Glomerular endothelial cell (primary cell): ENCODE measurements at places on chromosomes 3 and 15. TPM values are rescaled to one million over a fixed set of nuclear protein-coding genes. Genes with fewer than 3 reads are reported as not detected.

Gene ITIH3
- not detected in 2 replicates for total RNA-seq

Gene GOLGA6B
- not detected in 2 replicates for total RNA-seq

Gene NEO1
- 2.2 and 2.7 TPM in 2 replicates for total RNA-seq

Gene IL17RE
- total RNA-seq = 0.39 and 1.3 TPM in 2 replicates

Gene TFDP2
- 14.7 and 16.1 TPM in 2 replicates for total RNA-seq

GRCh38 chr15:75225951-75226732, 24.5 kb downstream of the C15orf39 start:
- no peak for DNase-seq

DNA sequence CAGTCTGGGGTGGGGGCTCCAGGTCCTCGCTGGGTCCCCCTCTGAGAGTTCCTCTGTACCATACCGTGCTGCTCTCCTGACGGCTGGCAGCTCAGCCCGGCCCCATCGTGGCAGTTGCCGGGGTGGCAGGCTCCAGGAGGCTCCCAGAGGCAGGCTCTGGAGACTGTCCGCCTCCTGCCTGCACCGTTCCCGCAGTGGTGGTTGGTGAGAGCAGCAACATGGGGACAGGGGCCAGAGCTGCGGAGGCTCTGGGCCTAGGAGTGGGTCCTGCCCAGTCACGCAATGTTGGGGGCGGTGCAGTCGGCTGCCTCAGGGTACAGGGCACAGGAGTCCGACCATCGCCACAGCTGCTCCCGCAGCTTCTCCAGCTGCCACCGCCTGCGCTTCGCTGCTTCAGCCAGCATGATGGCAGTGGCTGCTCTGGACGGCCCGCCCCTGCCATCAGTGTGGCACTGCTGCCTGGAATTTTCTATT, 492.7 kb downstream of the AGBL1 start:
- DNase-seq = no peak

DNA sequence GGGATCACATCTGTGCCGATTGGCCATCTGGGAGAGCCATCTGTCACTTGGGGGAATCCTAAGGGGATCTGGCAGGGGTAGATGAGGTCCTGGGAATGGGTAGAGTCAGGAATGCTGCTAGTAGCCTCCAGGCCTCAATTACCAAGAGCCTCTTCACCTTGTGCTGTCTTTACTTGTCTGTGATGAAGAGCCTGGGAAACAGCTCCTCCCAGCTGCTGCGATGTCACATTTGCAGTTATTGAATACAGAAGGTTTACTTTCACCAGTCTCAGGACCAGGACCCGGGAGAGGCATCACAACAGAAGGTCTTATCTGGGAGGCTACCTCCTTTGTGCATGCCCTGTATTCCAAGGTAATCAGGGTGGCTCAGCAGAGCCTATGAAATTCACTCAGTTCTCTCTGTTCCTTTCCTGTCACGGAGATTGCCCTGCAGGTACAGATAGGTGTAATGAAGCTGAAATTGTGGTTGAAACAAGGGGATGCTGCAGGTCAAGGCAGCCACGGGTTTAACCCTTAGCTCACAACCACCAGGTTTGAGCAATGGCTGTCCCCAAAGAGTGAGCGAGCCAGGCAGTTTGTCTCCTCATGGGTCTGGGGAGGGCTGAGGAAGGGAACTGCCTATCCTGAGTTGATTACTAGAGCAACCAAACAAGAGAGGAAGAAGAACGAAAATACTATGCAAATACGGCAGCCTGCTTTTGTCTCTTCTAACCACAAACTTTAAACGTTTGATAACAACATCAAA, 298.9 kb upstream of the RORA start:
- no peak for DNase-seq

DNA sequence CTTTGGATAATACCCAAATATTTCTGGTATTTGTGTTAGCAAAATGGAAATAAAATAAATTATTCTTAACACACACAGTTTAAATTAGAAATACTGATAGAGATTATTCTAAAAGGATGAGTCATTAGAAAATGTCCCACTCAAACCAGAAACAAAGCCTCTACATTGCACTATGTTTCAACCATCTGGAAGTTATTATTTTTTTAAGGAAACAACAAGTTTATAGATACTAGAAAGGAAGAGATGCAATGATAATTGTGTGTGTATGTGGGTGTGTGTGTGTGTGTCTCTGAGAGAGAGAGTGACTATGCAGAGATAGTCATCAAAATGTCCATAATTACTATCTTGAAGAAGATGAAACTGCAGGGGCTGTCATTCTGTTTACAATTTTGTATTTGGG, 1340.5 kb downstream of the ROBO1 start:
- DNase-seq = no peak

DNA sequence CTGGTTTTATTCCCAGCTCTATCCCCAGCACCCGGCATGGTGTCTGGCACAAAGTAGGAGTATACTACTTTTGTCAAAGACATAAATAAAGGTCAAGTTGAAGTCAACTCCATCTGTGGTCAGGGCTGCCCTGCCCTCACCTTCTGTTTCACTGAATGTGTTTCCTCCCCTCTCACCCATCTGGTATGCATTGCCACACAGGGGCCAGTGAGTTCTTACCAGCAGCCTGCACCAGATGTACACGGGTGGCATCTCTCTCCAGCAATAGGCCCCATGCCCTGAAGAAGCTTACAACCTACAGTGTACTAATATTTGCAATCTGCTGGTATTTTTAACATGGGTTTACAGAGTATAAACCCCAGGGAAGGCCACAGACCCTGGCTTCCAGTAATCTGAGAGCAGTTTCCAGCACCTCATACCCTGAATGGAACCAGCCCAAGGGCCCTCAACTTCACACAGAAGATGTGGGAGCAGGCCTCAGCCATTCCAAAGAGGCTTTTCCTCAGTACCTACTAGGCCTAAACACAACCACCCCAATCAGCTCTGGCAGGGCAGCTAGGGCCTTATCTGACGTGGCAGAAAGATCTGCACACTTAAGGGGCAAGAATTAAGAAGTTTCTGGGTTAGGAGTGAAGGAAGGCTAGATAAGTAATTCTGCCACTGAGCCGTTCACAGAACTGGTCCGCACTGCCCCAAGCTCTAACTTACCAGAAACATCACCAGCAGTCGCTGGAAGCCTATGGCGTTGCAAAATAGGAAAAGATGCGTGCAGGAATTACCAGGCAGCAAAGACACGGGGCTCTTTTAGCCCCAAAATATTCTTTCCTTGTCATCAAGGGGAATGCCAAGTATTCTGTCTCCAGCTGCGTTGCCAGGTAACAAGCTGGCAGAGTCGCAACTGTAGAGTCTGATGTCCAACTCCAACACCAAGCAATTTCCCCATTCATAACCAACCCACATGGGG, 2.1 kb downstream of the IDH2 start:
- no peak for DNase-seq
